ENCODE measurements at places on chromosomes 11 and 22.
A peak's percentile ranks its signal among the peaks of the same experiment; 100 is the strongest.

DNA sequence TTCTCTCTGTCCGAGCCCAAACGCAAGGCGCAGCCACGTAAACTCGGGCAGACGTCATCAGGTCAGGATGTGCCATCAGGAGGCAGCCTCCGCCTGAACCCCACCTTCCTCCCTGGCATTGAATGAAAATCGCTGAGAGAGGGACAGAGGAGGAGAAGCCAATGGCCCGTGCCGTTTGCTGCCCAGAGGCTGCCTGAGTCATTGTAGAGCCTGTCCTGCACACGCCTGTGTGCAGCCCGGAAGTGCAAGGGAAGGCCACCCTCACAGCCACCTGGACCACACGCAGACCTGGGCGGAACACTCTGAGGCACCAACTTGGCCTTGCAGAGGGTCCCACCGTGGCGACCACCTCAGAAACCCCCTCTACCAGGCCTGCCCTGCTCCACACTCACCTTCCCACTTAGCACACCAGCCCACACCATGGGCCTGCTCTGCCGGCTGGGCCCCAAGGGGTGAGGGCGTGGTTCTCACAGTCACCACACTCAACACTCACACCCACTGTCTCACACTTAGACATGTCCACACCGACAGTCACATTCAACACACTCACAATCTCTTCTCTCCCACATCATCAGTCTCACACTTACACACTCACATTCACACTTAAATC lies 9.1 kb downstream of the CHID1 start:
- no peak for DNase-seq

DNA sequence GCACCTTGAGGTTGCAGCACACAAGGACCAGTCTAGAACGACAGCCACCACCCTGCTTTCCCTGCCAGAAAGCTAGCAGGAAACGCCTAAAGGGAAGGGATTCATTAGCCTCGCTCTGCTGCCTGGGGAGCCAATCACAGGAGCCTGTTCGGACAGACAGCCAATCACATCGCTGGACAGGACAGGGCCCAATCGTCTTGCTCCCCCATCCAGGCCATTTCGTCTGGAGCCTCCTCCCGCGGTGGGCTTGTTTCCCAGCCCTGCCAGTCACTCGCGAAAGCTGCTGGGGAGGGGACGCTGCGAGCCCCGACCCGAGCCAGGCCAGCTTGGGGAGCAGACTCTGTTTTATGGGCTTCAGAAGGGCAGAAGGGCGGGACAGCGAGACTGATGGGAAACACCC lies 79.8 kb upstream of the NCAM1 start:
- DNase-seq: no peak

GRCh38 chr22:49197986-49198704 lies 629.5 kb downstream of the BRD1 start:
- DNase-seq: no peak

DNA sequence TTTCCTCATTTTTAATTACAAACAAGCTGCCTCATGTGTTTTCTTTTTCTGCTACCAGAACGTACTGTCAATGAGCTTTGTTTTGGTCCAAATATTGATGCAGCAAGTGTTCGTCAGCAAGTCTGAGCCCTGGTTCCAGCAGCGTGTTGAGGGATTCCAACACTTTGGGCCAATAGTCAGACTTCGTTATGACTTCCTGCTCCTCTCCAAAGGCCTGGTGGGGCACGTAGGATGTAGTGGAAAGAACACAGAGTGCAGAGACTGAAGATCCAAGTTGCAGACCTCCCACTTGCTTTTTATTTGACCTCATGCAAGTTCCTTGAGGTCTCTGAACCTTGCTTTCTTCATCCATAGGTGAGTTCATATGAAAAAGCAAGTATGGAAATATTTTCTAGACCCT lies 138.2 kb downstream of the BBOX1 start:
- DNase-seq: no peak

DNA sequence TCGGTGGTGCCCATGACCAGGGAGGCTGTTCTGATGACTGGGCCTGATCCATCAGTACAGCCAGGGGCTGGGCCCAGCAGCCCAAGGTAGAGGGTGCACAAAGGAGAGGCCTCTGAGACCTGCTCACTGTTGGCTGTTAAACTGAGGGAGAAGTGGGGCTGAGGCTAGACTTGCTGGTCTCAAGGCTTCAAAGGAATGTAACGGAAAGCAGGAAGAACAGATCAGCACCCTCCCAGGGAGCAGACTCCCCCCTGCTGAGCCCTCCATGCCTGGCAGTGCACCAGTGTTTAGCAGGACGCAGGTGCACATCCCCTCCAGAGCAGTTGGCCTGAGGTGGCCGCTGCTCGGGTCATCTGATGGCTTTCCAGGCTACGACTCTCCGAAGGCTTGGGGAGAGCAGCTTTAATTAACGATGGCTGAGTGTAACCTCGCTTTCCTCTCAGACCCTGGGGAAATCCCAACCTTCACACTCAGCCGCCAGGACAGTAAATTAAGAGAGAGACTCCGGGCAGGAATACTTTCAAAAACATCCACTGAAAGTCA lies 255.7 kb upstream of the NARS2 start:
- no peak for DNase-seq

GRCh38 chr11:32068134-32068870 lies 22.6 kb upstream of the RCN1 start:
- no peak for DNase-seq

GRCh38 chr11:122785031-122785541 lies 53.2 kb upstream of the CRTAM start:
- DNase-seq: no peak

DNA sequence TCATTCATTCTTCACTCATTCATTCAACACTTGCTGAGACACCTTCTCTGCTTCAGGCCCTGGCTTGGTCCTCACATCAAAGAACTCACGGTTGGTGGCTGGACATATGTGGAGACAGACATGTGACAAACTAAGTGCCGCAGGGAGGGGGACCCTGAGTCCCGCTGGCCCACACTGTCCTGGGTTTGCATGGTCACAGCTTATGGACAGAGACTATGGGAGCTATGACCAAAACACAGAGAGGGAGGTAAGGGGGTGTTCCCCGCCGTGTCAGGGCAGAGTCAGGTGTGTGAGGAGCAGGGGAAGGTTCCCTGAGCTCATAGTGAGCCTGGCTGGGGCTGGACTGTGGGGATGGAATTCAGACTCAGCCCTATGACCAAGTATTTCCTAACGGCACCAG lies 123.1 kb downstream of the MPPED1 start:
- no peak for DNase-seq

GRCh38 chr22:37002633-37003032 lies 16.6 kb downstream of the TST start:
- no peak for DNase-seq

DNA sequence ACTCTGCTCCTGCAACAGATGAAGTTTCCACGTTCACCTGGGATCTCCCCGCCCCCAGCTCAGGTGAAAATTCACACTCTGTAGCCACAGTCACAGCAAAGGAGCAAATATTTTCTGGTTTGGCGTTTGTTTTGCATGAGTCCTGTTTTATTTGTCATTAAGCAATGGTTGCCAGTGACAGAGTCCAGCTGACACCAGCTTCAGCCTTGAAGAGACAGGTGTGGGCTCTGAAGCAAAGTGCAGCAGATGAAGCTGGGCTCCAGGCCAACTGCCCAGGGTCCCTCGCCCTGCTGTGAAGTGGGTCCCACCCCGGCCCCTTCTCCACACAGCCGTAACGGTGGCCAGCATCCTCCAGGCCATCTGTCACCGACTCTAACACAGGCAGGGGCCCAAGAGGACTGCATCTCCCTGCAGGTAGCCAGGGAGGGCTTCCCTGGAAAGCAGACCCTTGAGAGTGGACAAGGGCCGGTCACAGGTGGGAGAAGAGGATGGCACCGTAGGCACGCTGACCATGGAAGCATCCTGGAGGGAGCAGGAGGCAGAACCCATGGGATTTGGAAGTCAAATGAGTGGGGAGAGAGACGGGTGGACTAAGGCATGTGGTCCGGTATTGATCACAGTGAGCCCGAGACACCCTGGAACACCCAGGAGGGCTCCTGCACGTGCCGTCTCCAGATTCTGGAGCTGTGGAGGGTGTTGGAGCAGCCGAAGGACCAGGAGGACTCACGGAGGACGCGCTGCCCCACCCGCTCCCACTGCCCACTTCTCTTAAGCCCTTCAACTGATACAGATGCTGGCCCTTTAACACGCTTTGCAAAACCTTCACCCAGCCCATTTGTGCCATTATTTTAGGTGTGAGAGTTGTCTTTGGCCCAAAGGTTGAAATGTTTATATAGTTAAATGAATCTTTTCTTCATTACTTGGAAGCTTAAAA lies 294.5 kb downstream of the BRD1 start:
- DNase-seq: no peak

DNA sequence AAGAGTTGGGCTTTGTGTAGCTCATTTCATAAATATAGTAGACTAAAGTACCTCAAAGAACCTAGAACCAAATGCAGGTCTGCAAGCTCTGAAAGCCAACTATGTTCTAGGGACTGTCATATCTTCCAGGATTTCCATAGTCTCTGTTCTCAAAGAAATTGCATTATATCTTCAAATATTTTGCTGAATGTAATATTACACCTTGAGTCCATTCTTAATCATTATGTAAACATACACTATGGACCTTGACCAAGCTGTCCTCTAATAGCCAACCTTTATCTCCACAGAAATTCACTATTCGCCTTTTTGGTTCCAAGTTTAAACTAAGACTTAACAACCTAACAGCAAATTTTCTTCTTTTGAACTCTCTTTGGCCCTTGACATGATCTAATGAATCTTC lies 678.7 kb upstream of the ARHGAP42 start:
- DNase-seq: no peak

- peak; percentile 43 for DNase-seq
Observed at GRCh38 chr11:65468874-65469333, 29.9 kb upstream of the MALAT1 start.

- DNase-seq: no peak
Observed at GRCh38 chr22:38740754-38741153, 15.0 kb downstream of the SUN2 start.

- no peak for DNase-seq
Observed at GRCh38 chr11:351411-351810, 17.9 kb upstream of the B4GALNT4 start.

GRCh38 chr11:16114978-16115871 lies 241.1 kb downstream of the SOX6 start:
- DNase-seq: no peak

DNA sequence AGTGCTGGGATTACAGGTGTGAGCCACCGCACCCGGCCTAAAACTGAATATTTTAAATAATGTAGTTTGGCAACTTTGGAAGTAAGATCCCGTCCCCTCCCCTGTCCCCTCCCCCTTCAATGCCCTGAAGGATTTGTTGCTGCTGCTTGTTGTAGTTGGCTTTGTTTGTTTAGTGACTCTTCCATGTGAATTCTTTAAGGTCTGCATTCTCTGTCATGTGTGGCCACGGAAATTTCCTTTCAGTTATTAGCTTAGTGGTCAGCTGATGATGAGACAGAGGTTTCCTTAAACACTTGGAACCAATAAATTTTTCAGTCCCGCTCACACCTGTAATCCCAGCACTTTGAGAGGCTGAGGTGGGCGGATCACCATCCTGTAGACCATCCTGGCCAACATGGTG lies 109.9 kb downstream of the MPPED1 start:
- no peak for DNase-seq

DNA sequence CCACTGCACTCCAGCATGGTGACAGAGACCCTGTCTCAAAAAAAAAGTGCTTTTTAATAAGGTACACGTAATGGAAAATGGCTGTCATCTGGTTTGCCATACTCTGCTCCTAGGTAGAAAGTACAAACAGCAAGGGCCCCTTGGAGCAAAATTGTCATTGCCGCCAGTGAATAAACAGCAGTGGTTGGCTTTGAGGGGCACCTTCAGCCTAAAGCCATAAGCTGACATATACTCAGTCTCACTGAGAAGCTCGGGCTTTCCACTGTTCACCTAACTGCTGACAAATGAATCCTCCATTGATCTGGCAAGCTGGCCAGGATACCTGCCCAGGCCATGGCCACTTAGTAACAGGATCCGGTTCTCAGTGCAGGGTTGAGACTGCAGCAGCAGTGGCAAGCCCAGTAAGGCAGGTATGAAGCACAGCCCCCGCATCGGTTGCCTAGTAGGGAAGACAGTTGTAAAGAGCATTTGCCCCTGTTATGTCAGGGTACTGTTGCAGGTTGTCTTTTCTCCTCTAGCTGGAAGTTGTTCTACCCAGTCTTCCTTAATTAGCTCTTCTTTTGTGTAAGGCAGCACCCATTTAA lies 38.8 kb downstream of the MARK2 start:
- DNase-seq: no peak

DNA sequence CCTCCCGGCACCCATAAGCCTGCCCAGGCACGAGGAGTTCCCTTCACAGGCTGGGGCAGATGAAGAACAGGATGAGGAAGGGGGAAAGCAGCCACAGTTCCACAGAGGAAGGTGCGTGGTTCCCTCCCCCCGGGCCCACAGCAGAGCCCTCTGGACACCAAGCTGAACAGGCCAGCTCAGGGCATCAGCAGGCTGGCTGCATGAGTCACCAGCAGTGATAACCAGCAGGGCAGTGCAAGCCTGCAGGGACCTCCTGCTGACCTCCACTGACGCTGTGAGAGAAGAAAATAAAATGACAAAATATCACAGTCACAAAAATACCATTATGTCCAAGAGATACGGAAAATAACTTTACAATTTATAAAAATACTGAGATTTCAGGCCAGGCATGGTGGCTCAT lies 11.5 kb downstream of the RTL6 start:
- no peak for DNase-seq

DNA sequence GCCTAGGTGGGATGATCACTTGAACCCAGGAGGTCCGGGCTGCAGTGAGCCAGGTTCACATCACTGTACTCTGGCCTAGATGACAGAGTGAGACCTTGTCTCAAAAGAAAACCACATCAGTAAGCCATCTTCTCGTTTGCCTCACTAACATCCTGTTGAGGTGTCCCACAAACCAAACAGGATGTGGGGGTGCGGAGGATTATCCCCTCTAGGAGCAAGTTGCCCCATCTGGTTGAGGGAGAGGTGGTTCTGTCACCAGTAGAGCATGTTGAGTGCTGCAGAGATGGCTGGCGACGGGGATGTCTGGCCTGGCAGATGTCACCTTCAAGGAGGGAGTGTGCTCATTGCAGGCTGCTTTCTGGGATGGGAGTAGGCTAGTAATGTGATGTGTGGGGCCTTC lies 72.4 kb downstream of the ZNRF3 start:
- peak; percentile 85 for DNase-seq

- DNase-seq: no peak
Observed at GRCh38 chr11:125381499-125382044, 114.5 kb downstream of the FEZ1 start.

- DNase-seq: no peak
Observed at GRCh38 chr11:64881476-64881875, 3.1 kb upstream of the EHD1 start.

- DNase-seq: no peak
Observed at GRCh38 chr22:47748957-47749356, 986.5 kb downstream of the TBC1D22A start.

Measured in naive thymus-derived CD8-positive, alpha-beta T cell (primary cell).